ENCODE measurements at places on chromosomes 6 and 20.

- no peak for DNase-seq
Observed at GRCh38 chr6:156935000-156935399, 157.8 kb downstream of the ARID1B start.

DNA sequence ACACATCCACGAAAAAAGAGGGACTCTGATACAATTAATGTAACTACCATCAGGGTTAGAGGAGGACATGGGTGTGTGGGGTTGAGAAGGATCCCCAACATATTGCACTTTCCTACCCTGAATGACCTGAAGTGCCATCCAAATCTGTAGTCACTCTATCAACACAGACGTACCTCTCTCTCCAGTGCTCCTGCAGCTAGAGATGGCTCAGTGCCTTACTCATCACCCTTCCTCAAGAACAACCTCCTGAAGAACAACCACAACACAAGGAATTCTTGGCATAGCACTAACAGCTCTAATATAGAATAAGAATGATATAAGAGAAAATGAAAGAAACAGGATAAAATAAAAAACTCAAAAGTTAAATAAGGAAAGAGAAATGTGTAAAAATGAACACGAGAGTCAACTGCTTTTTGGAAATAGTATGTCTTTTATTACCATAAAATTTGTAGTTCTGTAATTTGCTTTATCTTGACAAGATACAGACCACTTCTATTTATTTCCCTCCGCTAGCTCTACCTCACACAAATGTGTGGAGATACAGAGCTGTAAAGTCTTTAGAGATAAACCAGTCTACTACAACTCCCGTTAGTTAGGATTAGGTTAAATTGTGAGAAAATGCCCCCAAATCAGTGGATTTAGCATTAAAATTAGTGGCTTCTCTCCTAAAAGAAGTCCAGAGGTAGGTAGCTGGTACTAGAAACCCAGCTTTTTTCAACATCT lies 63.9 kb downstream of the REV3L start:
- no peak for DNase-seq

- DNase-seq = no peak
Observed at GRCh38 chr6:168160506-168161370, 81.7 kb upstream of the FRMD1 start.

- DNase-seq = peak; percentile 78
Observed at GRCh38 chr20:46117704-46118467, at the start of gene CD40. Gene CD40 (plus strand): TSS chr20:46118314. CDS start chr20:46118344, 30 bp downstream.

- no peak for DNase-seq
Observed at GRCh38 chr20:45308117-45308778, at the start of gene MATN4. Gene MATN4 (minus strand): TSS chr20:45308299. CDS start chr20:45305582, 2,717 bp downstream.

- no peak for DNase-seq
Observed at GRCh38 chr6:19715167-19715551, 122.0 kb upstream of the ID4 start.

DNA sequence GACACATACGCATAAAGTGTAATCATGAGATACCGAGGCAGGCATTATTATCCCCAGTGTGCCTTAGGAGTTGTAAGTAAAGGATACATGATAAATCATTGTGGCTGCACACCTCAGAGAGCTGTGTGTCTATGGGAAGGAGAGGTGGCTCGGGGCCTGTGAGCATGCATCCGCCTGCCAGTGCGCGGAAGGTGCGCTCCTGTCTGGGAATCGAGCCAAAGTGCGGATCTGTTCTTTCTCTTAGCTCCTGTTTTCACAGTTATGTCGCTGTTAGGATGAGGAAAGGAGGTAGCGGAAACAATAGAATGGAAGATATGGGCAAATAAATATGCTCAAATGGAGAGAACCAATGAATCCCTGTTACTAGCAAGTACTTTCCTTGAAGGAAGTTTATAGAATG lies 98.0 kb downstream of the ANKRD6 start:
- peak; percentile 15 for DNase-seq

DNA sequence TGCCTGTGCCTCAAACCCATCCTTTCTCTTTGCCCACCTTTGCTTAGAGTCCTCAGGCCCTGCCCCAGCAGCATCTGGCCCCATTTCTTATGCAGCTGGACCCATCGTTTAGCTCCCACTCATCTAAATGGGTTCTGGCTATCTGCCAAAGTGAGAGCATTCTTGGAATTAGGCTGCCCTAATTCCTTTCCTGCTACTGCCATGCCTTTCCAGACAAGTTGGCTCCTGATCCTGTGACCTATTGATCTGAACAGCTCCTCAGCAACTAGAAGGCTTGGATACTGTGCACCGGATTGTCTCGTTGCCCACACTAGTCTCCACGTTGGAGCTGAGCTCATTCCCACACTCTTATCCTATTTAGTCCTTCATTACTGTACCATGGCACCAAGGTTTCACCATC lies 22.9 kb downstream of the DZANK1 start:
- no peak for DNase-seq

GRCh38 chr20:62567246-62568044 lies 74.9 kb upstream of the SLCO4A1 start:
- DNase-seq = no peak

GRCh38 chr6:121799574-121799973 lies 364.1 kb downstream of the GJA1 start:
- no peak for DNase-seq

- DNase-seq = no peak
Observed at GRCh38 chr20:4728120-4728760, 6.5 kb downstream of the PRND start.

- no peak for DNase-seq
Observed at GRCh38 chr20:37361336-37361735, 15.4 kb downstream of the SRC start.

- DNase-seq = no peak
Observed at GRCh38 chr6:151288712-151289398, 49.1 kb downstream of the AKAP12 start.

DNA sequence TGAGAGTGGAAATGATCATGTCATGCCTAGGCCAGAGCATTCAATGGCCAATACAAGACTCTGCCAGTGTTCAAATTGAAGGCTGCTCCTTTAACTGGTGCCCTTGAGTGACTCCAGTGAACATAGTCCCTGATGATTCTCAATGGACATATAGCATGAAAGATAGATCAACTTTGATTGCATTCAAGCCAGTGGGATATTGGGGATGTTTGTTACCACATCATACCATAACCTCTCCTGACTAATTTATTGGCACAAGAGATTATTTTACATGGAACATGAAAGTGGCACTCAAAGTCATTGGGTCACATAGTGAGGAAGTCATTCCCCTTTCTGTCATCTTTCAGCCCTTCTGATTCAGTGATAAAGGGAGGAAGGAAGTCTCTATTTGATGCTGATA lies 139.0 kb downstream of the EYA2 start:
- DNase-seq = no peak

- no peak for DNase-seq
Observed at GRCh38 chr6:26278536-26278935, 86.5 kb upstream of the BTN3A2 start.

- DNase-seq = no peak
Observed at GRCh38 chr6:164377348-164377918, 932.0 kb downstream of the C6orf118 start.

- no peak for DNase-seq
Observed at GRCh38 chr6:154864066-154864430, 130.8 kb downstream of the SCAF8 start.

GRCh38 chr20:431012-431904 lies 23.2 kb downstream of the RBCK1 start:
- peak; percentile 70 for DNase-seq

DNA sequence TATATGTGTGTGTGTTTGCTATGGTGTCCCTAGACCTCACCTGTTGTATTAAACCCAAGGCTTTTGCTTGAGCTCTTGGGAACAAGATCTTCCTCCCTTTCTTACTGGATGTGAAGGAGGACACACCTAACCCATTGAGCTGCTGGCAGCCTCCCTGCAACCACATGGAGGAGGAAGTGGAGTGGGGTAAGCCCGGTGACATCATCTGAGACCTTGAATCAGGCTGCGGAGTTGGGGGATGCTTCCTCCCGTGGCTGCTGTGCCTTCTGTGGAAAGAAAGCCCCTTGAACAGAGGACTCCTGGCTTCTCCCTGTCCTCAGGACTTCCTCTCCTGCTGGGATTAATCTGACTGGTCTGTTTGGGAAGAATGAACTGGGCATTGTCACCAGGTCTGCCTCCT lies 3.3 kb downstream of the CST11 start:
- DNase-seq = no peak

- no peak for DNase-seq
Observed at GRCh38 chr6:27471365-27472115, 1.4 kb downstream of the ZNF184 start.

DNA sequence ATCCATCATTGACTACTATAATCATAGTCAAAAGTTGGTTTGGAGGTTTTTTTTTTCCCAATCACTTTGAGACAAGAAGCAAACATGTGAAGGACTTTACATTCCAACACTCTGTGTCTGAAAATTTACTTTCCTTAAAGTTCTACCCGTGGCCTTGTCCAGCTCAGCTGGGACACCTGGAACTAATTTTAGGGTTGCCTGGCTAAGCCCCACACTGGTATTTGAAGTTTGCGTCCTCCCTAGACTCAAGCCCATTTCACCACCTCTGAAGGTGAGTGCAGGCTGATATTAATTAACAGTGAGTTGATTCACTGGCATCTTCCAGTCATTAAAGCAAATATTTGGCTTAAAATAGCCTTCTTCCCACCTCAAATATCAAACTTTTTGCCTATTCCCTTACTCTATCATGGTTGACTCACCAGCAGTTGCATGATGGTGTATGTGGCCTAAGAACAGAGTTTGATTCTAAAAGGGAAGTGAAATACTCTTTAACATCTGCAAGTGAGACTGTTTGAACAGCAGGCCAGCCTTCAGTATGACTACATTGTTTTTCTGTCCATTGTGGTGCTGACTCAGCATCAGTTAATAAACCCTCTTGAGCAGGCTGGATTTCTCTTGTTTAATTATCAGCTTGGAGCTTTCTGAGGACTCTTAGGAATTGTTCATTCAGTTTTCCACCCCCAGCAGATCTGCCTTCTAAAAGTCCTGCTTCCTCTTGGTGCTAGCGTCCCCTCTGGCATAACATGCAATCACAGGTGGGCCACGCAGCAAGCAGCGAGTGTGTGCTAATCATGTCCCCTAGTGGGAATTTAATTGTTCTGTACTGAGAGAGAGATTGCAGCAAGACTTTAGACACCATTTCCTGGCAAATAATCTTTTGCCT lies 1.8 kb upstream of the PRDM1 start:
- no peak for DNase-seq
